Right renal cortex interstitium (tissue), 3 donors: ENCODE measurements at places on chromosomes 16 and 17. TPM values are rescaled to one million over a fixed set of nuclear protein-coding genes. Genes with fewer than 3 reads are reported as not detected.

Gene MRPL12
- 43.9 TPM for polyA plus RNA-seq

- no peak for DNase-seq
Measured at GRCh38 chr17:76659928-76660655, 16.5 kb upstream of the ST6GALNAC1 start.

DNA sequence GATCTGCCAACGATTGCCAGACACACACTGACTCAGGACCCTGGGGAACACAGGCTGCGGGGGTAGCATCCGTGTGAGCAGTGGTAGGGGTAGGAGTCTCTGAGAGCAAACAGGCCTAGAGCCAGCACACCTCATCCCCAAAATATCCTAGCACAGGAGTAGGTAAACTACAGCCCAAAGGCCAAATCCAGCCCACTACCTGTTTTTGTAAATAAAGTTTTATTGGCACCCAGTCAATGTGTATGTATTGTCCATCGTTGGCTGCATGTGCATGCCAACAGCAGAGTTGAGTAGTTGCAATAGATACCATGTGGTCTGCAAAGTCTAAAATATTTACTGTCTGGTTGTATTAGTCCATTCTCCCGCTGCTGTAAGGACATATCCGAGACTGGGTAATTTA is 55.5 kb upstream of the GPRC5B start:
- no peak for DNase-seq

DNA sequence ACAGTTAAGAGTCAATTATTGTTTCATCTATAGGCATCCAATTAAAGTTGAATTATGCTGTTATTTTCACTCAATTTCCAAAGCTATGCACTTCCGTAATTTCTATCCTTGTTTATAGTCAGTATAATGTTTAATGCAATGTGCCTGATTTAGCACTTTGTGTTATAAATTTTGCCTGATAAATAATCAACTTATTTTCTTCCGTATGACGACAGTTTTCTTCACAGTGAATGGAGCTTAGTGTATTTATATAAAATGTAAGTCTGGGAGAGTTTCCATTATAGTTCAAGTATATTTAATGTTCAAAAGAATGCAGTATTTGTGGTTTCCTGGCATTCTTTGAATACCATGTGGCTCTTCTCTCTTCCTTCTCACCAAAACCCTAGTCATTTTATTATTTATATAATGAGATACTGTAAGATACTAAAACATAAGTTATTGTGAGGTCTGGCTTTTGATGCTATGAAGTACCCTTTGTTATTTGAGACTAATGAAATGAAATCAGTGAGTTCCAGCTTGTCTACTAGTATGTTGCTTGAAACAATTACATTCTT is 240.6 kb downstream of the PRKCA start:
- no peak for DNase-seq

Gene CCL8
- polyA plus RNA-seq: 0.22 TPM

- no peak for DNase-seq
Measured at GRCh38 chr16:73457851-73458250, 409.9 kb upstream of the ZFHX3 start.

DNA sequence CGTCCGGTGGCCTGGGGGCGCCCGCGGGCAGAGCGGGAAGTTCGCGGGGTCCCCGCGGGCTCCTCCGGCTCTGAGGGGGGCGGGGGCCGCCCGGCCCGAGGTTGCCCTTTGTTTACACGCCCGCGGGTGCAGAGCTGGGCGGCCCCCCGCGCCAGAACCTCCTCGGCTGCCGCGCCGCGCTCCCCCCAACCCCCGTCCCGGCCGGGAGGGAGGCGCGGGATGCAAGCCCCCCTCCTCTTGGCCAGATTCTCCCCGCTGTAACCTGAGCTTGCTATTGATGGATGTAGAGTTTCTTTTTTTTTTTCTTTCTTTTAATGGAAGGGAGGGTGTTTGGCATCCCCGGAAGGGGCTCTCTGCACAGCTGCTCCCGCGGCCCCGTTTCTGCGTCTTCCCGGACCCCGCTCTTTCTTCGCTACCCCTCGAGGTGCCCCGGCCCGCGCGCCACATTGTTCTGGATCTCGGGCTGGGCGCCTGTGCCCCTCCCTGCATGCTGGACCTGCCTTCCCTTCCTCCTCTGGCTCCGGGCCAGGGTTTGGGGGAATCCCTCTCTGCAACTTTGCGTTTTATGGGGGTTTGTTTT is 646 bp downstream of the CBX2 start:
- no peak for DNase-seq

Gene EME1
- polyA plus RNA-seq: 9.4 TPM

GRCh38 chr17:56600256-56600655 is 6.8 kb downstream of the NOG start:
- DNase-seq: no peak

- no peak for DNase-seq
Measured at GRCh38 chr16:56919099-56919800, 12.7 kb upstream of the HERPUD1 start.

DNA sequence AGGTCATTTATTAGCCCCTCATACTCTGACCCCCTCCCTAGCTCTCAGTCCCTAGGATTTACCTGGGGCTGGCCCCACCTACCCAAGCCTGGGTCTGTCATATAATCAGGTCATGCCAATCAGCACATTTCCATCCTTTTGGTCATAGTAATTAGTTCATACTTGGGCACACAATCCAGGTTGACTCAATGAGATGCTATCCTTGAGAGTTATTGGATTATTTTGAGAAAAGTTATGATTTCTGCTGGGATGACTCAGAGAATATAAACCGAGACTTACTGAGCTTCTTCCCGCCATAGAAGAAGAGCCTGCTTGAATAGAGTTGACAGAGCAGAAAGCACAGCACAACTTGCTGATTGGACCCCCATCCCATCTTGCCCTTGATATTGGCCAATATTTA is 331.5 kb downstream of the CBLN1 start:
- no peak for DNase-seq

Gene KLHL10
- polyA plus RNA-seq: 0.17 TPM

GRCh38 chr16:86221085-86221484 is 289.2 kb upstream of the FOXF1 start:
- DNase-seq: no peak

Gene FASN
- 26.6 TPM for polyA plus RNA-seq

- DNase-seq: no peak
Measured at GRCh38 chr17:36793976-36794375, 143.3 kb upstream of the LHX1 start.

DNA sequence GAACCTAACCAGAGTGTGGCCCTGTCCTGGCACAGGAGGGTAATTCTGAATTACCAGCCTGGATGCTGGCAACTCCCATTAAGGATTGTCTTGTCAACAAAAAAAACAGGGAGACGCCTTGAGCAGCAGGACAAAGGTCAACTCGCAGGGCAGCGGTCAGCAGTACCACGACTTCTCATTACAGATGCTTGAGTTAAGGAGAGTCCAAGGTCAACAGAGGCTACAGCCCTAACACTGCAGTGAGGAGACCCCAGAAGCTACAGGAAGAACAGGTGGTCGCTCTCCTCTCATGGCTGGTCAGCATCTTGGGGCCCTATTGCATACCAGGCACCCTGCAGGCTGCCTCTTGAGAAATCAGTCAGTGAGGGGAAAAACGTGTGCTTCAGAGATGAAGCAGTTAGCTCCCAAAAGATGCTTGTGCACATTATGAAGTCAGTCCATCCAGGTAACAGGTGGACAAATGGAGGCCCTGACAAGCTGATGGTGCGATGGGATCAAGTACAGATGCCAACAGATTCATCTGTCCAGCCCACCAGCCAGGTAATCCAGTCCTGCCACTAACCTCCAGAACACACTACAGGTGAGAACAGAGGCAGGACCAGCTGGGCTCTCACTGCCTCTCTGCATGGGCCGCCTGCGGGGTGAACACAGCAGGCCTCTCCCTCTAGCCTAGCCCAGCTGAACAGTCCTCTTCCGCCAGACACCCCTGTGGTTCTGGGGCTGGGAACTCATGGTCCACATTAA is 4.2 kb downstream of the CSNK1D start:
- DNase-seq: no peak

- no peak for DNase-seq
Measured at GRCh38 chr17:40303708-40304551, 5.0 kb upstream of the RARA start.

Gene KRT28
- polyA plus RNA-seq: not detected

DNA sequence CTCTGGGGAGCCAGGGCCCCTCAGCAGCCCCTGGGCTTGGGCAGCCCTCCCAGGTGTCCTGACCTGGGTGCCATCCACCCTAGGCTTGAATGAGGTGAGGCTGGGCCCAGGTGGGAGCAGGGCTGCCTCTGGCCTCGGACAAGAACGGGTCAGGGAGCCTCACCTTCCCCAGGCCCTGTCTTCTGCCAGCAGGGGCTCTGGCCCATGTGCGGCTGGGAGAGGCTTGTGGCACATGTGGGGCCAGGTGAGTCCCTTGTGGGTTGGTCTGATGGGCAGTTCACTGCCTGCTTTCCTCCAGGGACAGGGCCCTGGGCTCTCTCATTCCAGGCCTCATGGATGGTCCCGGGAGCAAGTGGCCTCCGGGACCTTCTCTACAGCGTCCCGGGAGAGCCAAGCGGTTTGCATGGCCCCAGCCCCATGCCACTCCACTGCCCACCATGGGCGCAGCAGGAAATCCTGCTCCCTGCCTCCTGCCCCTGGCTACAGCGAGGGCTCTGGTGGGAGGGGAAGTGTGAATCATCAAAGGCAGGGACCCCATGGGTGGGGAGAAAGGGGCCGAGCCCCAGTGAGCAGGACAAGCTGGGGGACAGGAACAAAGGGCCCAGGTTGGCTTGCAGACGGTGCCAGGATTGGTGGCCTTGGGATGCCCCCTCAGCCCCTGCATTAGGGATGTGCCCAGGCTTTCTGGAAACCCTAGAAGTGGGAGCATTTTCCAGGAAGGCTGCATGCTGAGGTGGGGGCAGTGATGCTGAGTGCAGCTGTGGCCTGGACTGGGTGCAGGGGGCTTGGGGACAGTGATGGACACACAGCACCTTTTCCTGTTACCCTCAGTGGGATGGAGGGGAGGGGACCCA is 12.2 kb downstream of the VASN start:
- no peak for DNase-seq

GRCh38 chr17:32006957-32007462 is at the start of gene LRRC37B:
Gene LRRC37B (plus strand): TSS chr17:32007383. CDS start chr17:32021393, 14,010 bp downstream.
- peak; percentile 65 for DNase-seq

Gene MFAP4
- polyA plus RNA-seq: 270 TPM

DNA sequence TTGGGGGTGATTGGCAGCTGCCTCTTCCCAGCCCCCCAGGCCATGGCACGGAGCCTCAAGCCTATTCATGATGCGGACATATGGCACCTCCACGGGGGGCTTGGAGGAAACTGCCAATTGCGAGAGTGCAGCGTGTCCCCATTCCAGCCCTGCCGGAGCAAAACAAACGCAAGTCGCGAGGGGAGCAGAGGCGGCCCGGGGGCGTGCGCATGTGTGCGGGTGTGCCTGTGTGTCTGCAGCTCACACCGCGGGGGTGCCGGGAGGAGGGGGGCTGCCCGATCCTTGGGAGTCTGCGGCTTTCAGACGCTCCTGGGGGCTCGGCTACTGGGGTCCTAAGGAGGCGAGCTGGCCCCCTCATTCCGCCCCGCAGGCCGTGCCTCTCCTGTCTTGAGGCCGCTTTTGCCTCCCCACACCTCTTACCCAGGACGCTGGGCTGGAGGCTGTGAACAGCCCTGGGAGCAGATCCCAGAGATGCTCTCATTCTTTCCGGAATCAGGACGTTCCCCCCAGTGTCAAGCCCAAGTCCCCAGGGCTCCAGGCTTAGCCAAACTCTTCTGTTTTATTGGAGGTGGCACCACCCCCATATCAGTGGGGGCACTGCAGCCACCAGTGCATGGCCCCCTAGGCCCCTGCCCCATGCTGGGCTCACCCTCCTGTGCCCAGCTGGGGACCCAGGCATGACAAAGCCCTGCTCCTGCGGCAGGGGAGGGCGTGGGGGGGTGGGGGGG is 29.1 kb downstream of the ENDOV start:
- DNase-seq: no peak

DNA sequence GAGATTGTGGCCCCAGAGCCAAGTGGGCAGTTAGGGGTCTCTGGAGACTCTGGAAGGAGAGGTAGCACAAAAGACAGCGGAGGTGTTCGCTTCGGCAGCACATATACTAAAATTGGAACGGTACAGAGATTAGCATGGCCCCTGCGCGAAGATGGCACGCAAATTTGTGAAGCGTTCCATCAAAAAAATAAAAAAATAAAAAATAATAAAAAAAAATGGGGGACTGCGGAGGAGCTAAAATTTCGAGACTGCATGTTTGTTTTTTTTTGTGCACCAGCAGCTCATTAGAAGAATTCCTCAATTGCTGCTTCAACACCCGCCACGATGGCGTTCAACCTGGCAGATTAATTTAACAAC is 39.1 kb downstream of the IGF2BP1 start:
- DNase-seq: no peak

GRCh38 chr17:2909846-2910234 is 113.6 kb downstream of the RAP1GAP2 start:
- DNase-seq: no peak
